Daoy (cell line): ENCODE measurements at places on chromosomes 5 and 9. TPM values are rescaled to one million over a fixed set of nuclear protein-coding genes. Genes with fewer than 3 reads are reported as not detected.

GRCh38 chr5:132746954-132747615, at the start of gene CCNI2:
TSS of gene CCNI2 (plus strand) at chr5:132747426. CDS start at chr5:132747496, 70 bp downstream.
- peak; percentile 61 for DNase-seq

- DNase-seq, result no peak
These were observed 460.2 kb downstream of the GADD45G start for GRCh38 chr9:90064971-90065370.

Gene TMEM203
- total RNA-seq, result 62.3 and 65.4 TPM in 2 replicates

Gene NIM1K
- not detected in 2 replicates for total RNA-seq

DNA sequence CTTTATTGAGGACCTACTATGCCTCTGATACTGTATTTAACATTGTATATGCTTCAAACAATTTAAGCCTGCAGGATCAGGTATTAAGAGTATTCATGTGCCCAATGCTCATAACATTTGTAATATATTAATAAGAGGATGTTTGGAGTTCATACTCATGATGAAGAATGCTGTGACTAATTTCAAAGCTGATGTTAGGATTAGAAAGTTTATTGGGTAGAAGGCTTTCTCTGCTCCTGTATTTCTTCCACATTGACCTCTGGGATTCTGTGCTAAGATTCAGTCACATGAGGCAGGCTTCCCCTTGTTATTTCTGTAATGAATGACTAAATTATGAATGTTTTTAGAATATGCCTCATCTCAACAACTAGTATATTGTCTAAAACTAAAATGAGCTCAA, 456.4 kb downstream of the NFIB start:
- no peak for DNase-seq

Gene F12
- 8.6 and 9.6 TPM in 2 replicates for total RNA-seq

DNA sequence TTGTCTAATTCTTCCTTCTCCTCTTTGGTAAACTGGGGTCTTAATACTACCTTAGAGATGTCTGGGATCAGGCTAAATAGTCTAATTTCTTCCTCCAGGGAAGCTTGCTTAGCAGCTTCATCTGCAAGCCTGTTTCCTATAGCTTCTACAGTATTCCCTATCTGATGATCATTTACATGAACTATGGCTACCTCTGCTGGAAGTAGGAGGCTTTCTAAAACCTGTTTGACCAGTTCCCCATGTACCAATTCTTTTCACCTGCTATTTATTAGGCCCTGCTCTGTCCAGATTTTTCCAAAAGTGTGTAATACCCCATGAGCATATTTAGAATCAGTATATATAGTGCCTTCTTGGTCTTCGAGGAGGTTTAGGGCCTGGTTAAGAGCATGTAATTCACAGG, 619.8 kb downstream of the HINT1 start:
- DNase-seq, result no peak

Gene KIF4B
- total RNA-seq, result 0.17 TPM in 1 of 2 replicates, not detected in the other

Gene ACOT12
- total RNA-seq, result not detected in 2 replicates

Gene NR2F1-AS1
- total RNA-seq, result 6.1 and 10.5 TPM in 2 replicates

Gene CDC20B
- not detected in 2 replicates for total RNA-seq

- DNase-seq, result no peak
These were observed 66.8 kb downstream of the MED27 start for GRCh38 chr9:132012704-132013357.

DNA sequence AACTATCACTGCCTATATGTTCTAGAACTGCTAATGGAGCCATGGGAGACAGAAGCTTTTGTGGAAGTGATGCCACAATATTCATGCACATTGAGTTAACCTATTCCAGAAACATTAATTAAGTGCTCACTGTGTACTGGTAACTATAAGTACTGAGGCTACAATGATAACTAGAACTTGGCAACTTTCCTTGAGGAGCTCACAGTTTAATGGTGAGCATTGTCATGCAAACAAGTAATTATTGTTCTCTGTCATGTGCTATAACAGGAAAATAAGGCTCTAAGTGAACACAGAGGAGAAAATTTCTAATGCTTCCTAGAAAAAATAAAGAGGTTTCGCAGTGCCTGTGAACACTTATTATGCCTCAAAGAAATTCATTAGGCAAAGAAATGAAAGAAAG, 142.2 kb downstream of the BAAT start:
- DNase-seq, result no peak

GRCh38 chr9:93287189-93287552, 103.2 kb downstream of the WNK2 start:
- no peak for DNase-seq

- DNase-seq, result no peak
These were observed 185.7 kb downstream of the MARCHF11 start for GRCh38 chr5:15993919-15994318.

Gene PCDHGB6
- 1.3 and 2.5 TPM in 2 replicates for total RNA-seq

Gene TAS2R1
- total RNA-seq, result not detected in 2 replicates

DNA sequence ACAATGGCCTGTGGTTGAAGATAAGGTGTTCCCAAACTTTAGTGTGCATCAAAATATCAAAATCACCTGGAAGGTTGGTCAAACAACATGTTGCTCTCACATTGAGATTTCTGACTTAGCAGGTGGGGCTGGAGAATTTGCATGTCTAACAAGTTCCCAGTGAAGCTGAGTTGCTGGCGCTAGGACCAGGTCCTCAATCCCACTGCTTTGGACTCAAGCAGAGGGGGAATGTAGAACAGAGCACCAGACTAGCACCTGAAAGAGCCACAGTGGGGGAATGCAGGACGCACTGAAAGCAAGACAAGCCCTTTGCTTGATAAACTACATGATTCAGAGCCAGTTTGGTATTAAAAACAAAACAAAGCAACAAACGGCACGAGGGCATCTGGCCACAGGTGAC, 458.1 kb downstream of the MTRR start:
- no peak for DNase-seq

Gene CTXN3
- not detected in 2 replicates for total RNA-seq

DNA sequence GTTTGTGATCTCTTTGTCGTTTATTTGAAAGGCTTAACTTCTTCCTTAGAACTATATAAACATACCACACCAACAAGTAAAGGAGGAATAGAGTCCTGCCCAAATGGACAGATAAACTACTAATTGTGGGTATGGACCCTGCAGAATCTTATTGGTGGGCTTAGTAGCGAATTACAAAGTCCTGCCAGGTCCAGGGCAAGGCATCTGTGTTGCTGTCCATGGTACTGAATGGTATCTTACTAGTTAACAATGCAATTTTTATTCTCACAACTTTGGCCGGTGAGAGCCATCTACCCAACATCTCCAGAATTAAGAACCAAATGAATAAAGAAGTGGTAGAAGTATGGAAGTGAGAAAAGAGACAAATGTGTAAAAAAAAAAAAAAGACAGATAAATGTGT, 1782.4 kb upstream of the WWC1 start:
- peak; percentile 35 for DNase-seq

DNA sequence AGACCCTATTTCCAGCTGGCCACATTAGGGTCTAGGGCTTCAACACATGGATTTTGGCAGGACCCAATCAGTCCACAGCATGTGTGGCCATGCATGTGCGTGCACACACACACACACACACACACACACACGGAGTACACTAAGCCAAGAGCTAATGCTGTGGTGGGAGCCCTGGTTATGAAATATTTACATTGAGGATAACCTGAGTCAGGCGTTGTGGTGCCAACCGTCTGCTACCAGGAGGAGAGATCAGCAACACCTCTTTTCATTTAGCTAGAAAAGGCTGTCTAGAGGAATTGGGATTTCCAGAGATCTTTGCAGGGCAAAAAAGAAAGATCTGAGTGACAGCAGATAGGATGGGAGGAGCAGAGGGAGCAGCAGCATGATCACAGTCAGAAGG, 141.5 kb downstream of the TRPM3 start:
- no peak for DNase-seq

Gene LHX6
- total RNA-seq, result 0.69 and 1.5 TPM in 2 replicates

DNA sequence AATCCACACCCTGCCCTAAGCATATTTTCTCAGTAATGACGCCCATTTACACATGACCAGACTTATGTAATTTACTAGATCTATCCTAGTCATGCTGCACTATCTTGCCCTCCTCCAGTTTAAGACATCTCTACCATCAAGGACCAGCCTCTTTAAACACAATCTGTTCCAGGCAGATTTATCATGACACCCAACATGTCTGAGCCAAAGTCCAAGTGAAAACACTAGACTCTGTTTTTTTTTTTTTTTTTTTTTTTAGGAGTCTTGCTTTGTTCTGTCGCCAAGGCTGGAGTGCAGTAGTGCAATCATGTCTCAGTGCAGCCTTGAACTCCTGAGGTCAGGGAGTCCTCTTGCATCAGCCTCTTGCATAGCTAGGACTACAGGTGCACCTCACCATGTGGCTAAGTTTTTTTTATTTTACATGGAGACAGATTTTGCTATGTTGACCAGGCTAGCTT, 354.6 kb downstream of the ARRDC3 start:
- no peak for DNase-seq

Gene DBH
- not detected in 2 replicates for total RNA-seq

GRCh38 chr5:79171635-79172245, 60.1 kb downstream of the BHMT start:
- no peak for DNase-seq

Gene KCNT1
- not detected in 2 replicates for total RNA-seq

Gene SLC2A6
- total RNA-seq, result 29.2 and 30.9 TPM in 2 replicates

DNA sequence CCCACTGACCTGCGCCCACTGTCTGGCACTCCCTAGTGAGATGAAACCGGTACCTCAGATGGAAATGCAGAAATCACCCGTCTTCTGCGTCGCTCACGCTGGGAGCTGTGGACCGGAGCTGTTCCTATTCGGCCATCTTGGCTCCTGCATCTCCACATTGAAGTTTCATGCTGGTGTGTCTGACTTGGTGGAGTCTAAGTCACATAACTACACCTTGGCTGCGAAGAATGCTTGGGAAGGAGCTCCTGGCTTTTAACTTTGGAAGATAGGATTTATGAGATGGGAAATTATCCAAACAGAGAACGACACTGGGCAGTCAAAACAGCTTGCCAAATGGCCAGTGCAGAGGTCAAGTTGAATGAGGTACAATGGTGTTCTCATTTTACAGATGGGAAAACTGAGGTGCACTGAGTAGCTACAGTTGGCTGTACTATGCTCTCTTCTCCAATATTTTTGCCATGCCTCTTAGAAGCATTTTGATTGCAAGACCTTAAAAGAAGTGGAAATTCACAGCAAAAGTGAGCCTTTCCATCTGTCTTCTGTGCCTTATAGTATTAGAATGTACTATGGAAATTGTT, 36.7 kb downstream of the CCDC192 start:
- DNase-seq, result no peak

DNA sequence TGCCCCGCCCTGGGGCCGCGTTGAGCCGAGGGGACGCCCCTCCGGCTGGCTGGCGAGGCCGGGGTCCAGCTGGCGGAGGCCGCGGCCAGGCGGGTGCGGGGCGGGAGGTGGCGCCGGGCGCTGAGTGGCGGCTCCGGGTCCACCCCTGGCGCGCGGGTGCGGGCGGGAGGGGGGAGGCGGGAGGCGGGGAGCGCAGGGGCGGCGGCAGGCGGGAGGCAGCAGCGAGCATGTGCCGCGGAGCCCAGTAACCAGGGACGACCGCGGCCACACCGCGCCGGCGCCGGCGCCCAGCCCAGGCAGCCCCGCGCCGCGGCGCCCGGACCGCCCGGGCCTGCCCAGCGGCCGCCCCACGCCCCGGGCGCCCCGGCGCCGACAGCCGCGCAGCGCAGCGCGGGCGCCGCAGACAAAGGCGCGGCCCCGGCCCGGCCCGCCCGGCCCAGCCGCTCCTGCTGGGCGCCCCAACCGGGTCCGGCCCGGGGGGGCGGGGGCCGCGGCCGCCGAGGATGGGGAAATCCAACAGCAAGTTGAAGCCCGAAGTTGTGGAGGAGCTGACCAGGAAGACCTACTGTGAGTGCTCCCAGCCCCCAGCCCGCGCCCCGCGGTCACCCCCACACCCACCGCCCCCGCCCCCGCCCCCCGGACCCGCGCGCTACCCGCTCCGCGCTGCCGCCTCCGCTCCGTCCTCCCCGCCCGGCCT, at the start of gene NCS1:
Gene NCS1, plus strand, starts transcription at position 244 of the 697 bp plus-strand sequence. Its CDS starts 260 bp downstream, at position 504.
- peak; percentile 89 for DNase-seq

- DNase-seq, result no peak
These were observed 338.1 kb upstream of the BRINP1 start for GRCh38 chr9:119707228-119707845.

DNA sequence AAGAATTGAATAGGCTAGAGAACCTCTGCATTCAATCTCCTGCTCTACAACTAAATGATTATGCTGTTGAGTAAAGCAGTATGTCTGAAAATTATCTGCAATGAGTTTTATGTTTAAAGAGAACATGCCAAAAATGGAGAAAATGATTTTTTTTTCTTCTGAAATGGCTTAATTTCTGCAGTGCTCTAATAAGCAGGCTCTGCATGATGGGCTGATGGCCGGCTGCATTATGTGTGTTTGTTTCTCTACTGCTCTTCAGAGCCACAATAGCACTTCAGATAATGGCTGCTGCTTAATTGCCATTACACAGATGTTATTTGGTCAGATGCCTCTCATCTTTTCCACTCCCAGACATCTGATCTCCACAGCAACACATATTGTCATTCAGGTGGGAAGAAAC, 286.4 kb upstream of the DMAC1 start:
- no peak for DNase-seq

GRCh38 chr5:155926031-155926430, 400.9 kb upstream of the SGCD start:
- DNase-seq, result peak; percentile 25

Gene RASEF
- total RNA-seq, result 7.4 and 9.2 TPM in 2 replicates

Gene CDKN2B-AS1
- not detected in 2 replicates for total RNA-seq

Gene OR13F1
- not detected in 2 replicates for total RNA-seq

GRCh38 chr5:173339286-173339685, 11.1 kb upstream of the STC2 start:
- no peak for DNase-seq

Gene INSL4
- total RNA-seq, result not detected in 2 replicates

DNA sequence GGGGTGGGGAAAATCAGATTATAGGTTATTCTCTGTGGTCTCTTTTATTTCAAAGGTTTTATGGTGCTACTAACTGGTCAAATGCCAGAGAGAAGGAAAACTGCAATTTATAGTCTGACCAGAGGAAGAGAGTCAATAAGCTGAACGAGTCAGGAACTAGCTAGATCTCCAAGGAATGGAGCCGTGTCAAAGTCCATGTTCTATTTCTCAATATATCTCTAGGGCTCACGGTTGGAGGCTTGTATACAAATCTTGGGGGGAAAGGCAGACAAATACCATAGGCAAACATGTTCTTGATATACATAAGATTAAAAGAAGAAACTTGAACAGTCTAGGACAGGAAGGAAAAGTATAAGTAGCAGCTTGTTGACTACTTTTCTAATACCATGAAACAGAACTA, 627.1 kb downstream of the PDE4D start:
- DNase-seq, result no peak

DNA sequence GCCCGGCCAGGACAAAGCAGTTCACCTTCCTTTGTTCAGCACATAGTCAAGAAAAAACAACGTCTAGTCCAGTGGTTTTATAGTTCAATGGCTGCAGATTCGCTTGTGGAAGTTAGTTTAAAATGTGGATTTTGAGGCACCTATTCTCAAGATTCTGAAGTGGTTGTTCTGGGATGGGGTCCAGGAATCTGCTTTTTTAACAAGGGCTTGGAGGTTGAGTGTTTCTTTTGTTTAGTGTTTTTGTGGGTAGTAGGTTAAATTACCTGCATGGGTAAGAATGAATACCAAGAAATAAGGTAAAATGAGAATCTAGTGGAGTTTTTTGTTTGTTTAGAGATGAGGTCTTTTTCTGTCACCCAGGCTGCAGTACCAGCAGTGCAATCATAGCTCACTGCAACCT, 28.4 kb upstream of the NADK2 start:
- no peak for DNase-seq
